CD14-positive monocyte (primary cell): ENCODE measurements at places on chromosomes 11 and 22.
A peak's percentile ranks its signal among the peaks of the same experiment; 100 is the strongest.

GRCh38 chr22:41697126-41697775, 2.1 kb upstream of the MEI1 start:
- DNase-seq: peak; percentile 91

- DNase-seq: peak; percentile 44
Observed at GRCh38 chr11:723120-723883, 17.3 kb downstream of the EPS8L2 start.

- no peak for DNase-seq
Observed at GRCh38 chr11:76654980-76655379, 15.6 kb downstream of the LRRC32 start.

GRCh38 chr11:102407901-102408300, 44.7 kb downstream of the TMEM123 start:
- DNase-seq: no peak

DNA sequence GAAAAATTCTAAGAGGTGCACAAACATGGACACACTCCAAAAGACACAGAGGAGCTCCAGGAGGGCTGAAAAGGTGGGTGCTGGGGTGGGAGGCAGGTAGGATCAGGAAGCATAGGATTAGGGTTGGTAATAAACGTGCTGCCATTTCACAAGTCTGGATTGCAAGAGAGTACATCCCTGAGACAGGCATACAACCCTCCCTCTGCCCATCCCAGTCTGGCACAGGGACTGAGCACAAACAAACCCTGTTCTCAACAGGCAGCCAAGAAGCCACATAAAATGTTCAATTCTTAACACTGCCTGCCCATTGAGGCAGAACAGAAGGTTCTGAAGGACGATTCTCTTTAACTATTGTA, 18.5 kb downstream of the SLC35F2 start:
- DNase-seq: peak; percentile 26

- DNase-seq: no peak
Observed at GRCh38 chr22:38450234-38450797, 4.7 kb downstream of the KCNJ4 start.

DNA sequence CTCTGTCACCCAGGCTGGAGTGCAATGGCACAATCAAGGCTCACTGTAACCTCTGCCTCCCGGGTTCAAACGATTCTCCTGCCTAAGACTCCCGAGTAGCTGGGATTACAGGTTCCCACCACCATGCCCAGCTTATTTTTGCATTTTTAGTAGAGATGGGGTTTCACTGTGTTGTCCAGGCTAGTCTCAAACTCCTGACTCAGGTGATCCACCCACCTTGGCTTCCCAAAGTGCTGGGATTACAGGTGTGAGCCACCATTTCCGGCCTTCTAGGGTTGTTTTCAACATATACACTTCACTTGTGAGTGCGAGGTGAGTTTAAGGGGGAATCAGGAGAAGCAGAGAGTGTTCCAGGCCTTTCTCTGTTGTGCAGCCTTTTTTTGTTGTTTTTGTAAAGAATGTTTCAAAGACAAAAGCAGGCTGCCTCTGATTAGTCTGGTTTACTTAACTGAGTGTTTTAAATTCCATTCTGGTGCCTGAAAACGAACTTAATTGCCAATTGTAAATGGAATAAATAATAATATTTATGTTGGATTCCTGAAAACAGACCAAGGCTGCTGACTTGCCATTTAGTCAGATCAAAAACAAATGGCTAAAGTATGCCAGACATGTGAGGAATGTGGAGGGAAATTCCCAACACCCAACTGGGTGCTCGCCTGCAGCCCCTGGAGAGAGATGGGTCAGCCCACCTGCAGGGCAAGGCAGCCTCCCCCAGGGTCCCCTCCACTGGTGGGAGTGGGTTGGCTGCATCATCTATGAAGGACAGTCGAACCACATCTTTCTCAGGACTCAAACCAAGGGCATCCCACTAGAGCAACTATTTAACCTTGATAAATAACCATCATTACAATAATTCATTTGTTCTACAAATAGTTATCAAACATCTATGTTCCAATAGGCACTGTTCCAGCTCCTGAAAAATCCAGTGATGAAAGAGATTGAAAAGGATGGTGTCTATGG, 4.6 kb upstream of the RANGAP1 start:
- DNase-seq: no peak

DNA sequence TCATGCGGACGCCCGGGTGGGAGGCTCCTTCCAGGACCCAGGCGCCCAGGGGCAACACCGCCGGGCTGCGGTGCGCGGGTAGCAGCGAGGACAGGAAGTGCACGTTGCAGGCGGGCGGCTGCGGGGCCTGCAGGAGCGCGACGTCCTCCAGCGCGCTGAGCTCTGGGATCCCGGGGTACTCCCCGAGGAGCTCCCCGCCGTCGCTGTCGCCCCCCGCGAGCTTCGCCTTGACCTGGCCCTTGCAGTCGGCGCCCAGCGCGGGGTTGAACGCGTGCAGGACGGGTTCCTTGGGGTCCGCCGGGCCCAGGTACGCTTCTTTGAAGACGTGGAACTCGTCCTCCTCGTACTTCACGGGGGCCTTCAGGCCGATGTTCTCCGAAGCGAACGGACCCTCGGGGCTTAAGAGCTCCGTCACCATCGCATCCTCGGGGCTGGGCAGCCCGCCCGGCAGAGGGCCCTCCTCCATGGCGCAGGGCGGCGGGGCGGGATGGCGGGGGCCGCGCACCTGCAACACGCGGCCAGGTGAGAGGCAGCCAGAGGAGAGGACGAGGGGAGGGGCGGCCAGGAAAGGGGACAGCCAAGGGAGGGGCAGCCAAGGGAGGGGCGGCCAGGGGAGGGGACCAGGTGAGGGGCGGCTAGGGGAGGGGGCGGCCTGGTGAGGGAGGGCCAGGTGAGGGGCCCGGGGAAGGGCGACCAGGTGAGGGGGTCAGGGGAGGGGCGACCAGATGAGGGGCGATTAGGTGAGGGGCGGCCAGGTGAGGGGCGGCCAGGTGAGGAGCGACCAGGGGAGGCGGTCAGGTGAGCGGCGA, 921 bp downstream of the TESMIN start:
- DNase-seq: peak; percentile 21

- DNase-seq: no peak
Observed at GRCh38 chr11:103953797-103954486, 82.5 kb upstream of the DDI1 start.

GRCh38 chr11:31714840-31715239, 96.3 kb downstream of the PAX6 start:
- no peak for DNase-seq

GRCh38 chr11:67053896-67054329, 2.7 kb upstream of the RHOD start:
- DNase-seq: peak; percentile 17

GRCh38 chr11:128297091-128297651, 290.2 kb downstream of the ETS1 start:
- no peak for DNase-seq

GRCh38 chr11:64359712-64360445, 917 bp downstream of the RPS6KA4 start:
- peak; percentile 59 for DNase-seq

GRCh38 chr11:117535201-117535849, 207.7 kb downstream of the CEP164 start:
- DNase-seq: peak; percentile 60

DNA sequence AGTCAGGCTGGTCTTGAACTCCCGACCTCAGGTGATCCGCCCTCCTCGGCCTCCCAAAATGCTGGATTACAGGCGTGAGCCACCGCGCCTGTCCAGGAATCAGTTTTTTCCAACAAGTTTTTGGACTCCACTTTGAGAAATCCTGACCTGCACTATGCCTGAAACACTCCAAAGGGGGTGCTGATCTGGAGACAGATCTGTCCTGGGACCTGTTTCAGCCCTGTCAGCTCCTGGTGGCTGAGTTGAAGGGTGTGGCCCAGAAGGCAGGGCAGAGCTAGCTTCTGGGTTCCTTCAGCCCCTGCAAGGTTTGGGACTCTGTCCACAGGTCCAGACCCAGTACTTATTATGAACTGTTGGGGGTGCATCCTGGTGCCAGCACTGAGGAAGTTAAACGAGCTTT, 1.2 kb downstream of the DNAJC4 start:
- no peak for DNase-seq

DNA sequence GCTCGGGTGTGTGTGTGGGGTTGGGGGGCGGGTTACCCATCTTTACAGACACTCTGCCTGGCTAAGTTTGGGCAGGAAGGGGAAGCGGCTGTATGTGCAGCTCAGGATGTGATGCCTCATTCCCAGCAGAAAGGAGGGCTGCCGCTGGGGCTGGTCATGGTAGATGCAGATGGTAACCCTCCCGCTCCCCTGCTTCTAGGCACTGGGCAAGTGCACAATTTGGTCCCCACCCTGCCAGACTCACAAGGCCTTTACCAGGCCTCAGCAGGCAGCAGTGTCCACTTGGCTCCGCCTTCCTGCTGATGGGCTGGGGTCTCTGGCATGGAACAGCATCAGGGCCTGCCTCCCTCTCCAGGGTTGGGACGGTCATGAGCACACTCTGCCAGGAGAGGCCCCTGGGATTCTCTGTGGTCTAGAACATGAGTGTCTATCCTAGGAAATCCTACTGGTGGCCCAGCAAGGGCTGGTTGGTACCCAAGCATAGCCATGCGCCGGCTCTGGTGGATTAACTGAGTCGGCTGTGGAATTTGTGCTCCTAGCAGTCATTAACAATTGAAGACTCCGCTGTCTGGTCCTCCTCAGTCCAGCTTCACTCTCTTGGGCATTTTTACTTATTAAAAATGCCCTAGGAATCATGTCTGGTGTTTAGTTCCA, 4.2 kb downstream of the LMO1 start:
- peak; percentile 53 for DNase-seq
